ENCODE measurements at places on chromosomes 1 and 21.

- no peak for DNase-seq
Observed at GRCh38 chr1:221025501-221025900, 146.3 kb downstream of the HLX start.

DNA sequence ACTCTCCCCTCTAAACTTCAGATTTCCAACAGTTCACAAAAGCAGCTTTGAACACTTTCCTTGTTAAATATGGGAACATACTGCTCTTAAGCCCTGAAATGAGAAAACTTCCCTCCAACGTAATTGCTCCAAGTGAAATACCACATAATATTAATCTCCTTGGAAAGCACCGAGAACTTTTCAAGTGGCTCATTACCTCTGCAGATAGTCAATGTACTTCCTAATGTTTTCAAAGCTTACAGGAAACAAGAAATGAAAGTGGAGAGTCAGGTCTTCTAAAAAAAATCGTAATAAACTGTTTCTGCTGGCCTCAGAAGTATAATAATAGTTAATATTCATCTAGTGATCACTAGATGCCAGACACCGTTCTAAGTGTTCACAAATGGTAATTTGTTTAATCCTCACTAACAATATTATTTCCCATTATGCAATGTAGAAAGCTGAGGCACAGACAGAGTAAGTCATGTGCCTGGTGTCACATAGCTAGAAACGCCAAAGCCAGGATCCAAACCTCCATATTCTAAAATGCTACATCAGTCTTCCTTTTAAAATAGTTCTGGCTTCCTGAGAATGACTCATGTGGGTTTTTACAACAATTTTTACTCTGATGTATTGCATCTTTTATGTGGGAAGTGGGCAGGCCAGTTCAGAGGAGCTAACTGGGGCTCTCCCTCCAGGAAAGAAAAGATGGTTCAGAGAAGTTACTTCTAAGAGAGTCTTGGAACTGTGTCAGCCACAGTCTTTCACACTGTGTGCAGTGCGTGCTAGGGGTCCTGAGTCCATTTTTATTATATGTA lies 177.2 kb downstream of the PLPPR4 start:
- DNase-seq: no peak

DNA sequence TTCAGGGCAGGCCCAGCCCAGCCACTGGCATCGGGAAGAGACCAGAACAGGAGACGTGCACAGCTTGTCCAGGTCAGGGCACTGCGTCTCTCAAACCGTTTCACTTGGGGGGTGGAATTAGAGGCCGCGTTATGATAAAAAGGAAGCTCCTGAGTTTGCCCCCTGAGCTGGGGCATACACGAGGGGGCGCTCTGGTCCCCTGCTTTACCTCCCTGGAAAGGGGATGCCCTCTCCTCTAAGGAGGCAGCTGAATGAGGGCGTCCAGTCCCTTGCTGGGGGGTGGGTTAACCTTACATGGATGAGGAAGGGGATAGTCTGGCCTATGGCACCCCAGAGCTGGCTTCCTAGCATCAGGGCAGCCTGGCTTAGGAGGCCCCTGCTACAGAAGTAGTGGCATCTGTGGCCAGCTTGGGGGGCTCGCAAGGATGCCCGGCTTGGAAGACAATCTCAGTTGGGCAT lies 2.3 kb downstream of the MYOG start:
- no peak for DNase-seq

DNA sequence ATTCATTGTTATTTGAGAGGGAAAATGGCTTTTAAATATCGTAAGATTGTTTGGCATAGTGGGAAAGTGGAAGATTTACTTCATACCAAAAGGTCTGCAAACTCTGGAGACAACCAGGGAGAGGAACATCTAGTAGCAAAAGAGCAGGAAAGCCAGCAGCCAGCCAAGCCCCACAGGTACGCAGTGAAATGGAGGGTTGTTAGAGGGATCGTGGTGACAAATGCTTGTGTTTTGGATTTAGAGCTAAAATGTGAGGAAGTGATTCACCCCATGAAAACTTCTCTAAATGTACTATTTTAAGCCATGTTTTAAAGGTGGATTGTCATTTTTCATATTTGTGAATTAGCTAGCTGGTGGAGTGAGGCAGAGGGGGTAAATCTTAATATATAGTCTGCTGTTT lies 69.3 kb downstream of the RPS6KC1 start:
- DNase-seq: no peak

- DNase-seq: no peak
Observed at GRCh38 chr1:27770293-27770830, 2.7 kb upstream of the STX12 start.

- DNase-seq: peak; percentile 25
Observed at GRCh38 chr1:22673486-22674409, 20.7 kb downstream of the C1QB start.

DNA sequence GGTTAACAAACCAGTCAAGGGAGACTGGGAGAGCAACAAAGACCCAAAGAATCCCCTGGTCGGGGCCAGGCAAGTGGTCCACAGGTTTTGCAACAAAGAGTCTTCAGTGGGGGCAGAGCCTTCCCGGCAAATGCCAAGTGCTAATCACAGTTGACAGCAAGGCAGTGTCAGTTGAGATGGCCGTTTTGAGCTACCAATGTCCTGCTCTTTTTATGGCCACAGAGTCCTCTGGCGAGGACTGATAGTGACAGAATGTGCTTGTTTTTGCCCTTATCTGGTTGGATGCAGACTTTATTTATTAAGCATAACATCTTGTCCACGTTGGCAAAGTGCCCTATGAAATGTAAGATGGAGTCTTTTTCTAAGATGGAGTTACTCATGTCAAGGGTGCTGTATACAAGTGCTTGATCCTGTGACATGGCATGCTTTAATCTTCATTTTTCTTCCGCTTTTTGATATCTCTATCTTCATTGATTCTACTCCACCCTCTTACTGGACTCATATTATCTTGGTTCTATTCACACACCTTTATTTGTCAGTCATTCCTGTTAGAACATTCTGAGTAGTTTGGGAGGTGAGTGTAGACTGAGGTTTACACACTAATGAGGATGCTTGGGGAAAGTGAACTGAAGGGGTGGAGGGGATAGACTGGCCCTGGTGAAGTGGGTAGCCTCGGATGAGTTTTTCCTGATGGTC lies 51.8 kb downstream of the KCNK1 start:
- no peak for DNase-seq

DNA sequence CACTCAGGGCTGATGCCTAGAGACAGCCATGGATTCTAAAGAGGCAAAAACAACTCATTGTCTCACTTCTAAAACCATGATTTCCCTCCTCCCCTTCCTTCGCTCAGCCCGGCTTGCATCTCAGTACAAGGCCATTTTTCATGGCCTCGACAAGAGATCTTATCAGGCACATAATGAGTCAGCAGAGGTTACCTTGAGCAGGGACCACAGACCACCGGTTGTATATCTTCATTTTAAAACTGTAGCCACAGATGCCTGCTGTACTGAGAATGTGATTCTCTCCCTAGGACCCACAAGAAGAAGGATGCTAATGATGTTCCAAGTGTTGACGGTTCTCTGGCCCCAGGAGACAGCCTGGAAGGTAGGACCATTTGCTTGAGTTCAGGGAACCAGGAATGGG lies 331.9 kb downstream of the AJAP1 start:
- no peak for DNase-seq

DNA sequence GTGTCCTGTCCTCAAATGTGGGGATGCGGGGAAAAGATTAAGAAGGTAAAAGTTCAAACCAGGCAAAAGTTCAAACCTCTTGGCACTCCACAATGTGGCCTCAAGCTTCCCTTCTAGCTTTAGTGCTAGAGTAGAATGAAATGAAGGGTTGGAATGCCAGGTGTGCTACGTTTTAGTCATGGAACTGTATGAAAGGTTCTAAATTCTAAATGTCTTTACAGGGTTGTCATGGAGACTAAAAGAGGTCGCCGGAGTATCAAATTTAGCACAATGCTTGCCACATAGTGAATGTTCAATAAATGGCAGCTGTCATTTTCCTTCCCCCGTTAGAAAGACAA lies 57.2 kb upstream of the LRRC8D start:
- DNase-seq: no peak

DNA sequence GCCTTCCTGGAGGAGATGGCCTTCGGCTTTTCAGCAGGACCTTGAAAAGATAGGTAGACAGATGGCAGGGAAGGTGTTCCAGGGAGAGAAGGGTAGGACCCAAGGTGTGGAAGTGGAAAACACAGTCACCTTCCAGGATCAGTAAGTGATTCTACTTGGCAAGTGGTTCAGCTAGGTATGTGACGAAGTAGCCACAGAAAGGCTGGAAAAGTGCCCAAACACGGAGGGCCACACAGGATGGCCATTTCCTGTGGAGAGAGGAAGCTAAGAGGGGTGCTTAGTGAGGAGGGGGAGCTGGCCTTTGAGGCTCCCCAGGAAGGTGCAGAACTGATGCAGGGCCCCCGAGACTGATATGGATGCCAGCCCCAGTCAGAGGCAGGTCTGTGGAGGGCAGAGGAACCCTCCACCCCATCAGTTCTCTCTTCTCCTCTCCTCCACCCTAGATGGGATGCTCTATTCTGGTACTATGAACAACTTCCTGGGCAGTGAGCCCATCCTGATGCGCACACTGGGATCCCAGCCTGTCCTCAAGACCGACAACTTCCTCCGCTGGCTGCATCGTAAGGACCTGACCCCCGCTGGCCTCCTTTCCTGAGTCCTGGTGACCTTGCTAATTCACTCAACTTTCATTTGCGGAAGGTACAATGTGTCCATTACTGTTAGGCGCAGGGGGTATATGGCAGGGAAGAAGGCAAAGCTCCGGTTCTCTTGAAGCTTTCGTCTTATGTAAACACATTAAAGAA lies 6.8 kb downstream of the SEMA4A start:
- no peak for DNase-seq

- DNase-seq: no peak
Observed at GRCh38 chr1:64898107-64898861, 68.1 kb downstream of the JAK1 start.

- no peak for DNase-seq
Observed at GRCh38 chr1:24966724-24967346, 36.8 kb upstream of the RUNX3 start.

GRCh38 chr1:113993072-113993471 lies 13.8 kb downstream of the OLFML3 start:
- DNase-seq: peak; percentile 15

- no peak for DNase-seq
Observed at GRCh38 chr21:40041446-40041845, 174.2 kb downstream of the PCP4 start.

DNA sequence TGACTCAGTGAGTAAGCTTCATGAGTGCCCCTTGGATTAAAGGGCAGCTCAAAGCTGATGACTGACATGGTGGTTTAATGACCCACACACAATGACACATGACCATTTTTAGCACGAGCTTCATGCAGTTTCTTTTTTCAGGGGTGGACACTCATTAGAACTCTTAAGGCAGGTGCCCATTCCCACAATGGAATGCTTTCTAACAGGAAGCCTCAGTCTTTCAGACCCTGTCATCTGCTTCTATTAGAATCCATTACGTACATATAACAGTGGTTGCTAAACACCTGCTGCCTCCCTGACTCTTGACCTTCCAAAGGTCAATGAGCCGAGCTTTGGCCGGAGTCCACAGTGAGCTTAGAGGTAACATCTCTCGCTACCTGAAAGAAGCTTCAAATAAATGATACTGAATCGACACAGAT lies 27.4 kb downstream of the AKNAD1 start:
- no peak for DNase-seq

DNA sequence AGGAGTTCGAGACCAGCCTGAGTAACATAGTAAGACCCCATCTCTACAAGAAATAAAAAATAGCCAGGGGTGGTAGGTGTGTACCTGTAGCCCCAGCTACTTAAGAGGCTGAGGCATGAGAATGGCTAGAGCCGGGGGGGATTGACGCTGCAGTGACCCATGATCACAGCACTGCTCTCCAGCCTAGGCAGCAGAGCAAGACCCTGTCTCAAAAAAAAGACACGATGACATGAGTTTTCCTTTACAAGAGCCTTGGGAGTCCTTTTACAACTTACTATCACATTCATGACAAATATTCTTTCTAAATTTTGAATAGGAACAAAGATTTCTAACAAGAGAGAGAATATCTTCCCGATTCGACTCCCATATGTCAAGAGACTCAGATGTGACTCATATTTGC lies 3.3 kb upstream of the BRWD1 start:
- DNase-seq: no peak

- DNase-seq: no peak
Observed at GRCh38 chr1:28144203-28145135, 32.0 kb downstream of the PTAFR start.

DNA sequence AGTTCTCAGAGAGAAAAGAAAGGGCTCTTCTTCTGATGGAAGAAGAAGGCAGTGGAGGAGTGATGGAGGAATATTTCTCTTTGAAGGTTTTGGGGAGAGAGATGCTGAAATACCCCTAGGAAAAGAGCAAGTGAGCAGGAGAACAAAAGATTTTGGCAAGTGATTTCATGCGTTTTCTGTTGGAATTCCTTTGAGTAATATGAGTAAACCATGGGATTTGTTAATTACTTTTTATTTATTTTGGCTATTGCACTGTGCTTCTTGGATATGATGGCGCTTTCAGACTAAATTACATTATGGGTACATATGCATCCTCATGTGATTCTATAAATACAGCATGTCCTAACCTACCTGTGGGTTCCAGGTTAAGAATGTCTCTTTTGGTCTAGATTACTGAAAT lies 210.1 kb upstream of the PTGFR start:
- DNase-seq: no peak

DNA sequence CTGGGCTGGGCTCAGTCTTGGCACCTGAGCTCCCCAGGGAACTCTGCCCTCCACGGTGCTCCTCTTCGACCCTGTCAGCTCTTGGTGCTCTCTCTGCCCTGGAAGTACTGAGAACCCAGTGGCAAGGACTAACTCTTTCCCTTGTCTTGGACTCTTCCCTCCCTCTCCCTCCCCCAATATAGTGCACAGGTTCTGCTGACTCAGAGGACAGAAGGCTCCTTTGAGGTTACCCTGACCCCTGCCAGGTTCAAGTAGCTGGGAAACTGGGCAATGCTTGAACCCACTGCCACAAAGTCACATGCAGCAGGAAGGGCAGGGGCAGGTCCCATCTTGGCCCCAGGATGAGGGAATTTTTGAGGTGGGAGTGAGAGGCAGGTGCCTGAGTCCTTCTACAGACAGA lies 20.3 kb downstream of the KCNQ4 start:
- DNase-seq: no peak

DNA sequence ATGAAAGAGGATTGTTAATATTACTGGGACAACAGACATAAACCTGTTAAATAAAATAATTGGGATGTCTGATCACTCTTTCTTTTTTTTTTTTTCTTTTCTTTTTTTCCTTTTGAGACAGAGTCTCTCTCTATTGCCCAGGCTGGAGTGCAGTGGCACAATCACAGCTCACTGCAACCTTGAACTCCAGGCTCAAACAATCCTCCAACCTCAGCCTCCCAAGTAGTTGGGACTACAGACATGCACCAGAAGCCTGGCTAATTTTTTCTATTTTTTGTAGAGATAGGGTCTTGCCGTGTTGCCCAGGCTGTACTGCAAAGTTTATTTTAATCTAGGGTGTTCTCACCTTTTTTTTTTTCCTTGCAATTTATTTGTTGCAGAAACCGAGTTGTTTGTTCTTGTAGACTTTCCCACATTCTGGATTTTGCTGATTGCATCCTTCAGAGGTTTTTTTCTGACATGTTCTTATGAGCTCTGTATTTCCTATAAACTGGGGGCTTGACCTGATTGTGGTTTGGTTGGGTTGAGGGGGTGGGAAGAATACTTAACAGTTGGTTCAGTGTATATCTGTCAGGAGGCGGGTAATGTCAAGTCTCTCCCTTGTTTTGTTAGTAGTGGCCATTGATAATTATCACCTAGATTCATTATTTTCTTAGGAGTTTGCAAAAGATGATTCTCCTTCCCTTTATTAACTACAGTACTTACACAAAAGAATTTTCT lies 125.2 kb downstream of the MAST2 start:
- no peak for DNase-seq
